ENCODE measurements at places on chromosomes 1 and 21.
A peak's percentile ranks its signal among the peaks of the same experiment; 100 is the strongest.

DNA sequence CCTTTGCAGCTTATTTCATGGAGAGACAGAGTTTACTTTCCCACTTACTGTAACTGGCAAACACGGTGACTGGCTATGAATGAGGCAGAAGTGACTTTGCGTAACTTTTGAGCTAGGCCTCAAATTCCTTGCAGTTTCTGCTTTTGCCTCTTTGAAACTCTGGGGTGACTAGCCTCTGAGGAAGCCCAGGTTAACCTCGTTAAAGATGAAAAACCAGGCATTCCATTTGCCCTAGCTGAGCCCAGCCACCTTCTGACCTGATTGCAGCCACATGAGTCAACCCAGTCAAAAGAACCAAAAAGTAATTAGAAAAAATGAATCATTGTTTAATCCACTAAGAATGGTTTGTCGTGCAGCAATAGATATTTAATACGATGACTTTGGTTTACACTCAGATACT, 20.4 kb downstream of the PRMT6 start:
- peak; percentile 98 for DNase-seq

DNA sequence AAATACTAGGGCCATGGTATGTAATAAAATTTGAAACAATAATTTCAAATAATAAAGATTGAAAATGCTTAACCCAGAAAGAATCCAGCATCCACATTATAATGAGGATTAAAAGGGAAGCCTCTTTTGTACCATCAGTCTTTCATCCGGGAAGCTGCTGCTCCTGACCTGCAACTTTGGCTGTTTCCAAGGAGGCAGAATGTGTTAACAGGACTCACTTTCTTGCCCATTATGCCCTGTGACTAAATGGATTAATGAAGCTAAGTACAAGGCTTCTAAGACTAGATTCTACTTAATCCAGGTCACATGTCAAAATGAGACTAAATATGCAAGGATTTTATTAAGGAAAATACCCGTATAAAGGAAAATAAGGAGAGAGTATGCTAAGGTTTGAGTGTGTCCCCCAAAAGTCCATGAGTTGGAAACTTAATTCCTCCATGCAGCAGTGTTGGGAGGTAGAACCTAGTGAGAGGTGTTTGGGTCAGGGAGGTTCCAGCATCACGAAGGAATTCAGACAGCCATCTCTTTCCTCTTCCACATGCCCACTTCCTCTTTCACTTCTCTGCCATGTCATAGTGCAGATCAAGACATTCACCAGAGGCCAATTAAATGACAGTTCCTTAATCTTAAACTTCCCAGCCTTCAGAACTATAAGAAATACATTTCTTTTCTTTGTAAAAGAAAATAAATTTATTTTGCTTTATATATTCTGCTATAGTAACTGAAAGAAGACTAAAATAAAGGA, 27.7 kb downstream of the FMO2 start:
- no peak for DNase-seq

DNA sequence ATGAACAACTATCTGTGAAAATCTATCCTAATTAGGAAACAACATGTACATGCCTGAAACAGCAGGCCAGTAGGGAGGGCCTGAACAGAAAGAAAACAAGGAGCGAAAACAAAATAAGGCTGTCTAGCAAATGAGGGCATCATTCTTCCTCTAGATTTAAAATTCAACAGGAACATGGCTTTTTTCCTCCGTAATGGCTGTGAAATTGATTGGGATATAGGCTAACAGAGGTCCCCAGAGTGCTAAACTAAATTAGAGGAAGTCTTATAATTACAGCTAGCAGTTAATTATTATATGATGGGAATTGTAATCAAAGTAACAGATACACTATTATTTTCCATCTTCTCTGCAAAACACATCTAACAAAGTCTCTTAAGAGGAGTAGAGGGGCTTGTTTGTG, 51.7 kb upstream of the TIAM1 start:
- no peak for DNase-seq

DNA sequence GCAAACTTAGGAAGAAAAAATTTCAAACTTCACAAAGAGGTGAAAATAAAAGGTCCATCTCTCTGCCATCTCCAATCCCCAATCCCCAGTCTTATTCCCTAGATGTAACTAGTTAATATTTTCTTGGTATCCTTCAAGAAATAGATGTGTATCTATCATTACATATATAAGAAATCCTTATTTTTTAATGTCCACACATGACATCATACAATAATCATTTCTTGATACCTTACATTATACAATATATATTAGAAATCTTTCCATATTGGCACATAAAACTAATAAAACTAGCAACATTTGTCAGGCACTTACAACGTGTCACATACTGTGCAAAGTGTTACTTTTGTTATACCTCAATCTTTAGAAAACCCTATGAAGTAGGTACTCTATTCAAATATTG, 16.2 kb downstream of the DOCK7 start:
- DNase-seq, result no peak

DNA sequence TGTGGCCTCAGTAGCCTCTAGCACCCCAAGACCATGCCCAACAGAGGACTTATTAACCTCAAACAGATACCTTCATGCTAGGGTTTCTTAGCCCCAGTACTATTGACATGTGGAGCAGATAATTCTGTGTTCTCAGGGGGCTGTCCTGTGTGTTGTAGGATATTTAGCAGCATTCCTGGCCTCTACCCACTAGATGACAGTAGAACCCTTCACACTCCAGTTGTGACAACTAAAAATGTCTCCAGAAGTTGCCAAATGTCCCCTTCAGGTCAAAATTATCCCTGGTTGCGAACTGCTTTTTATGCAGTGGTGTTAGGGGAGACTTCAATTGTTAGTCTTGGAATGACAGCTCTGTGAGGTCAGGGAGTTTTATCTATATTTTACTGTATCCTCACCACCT, 8.1 kb downstream of the KAZN start:
- no peak for DNase-seq

DNA sequence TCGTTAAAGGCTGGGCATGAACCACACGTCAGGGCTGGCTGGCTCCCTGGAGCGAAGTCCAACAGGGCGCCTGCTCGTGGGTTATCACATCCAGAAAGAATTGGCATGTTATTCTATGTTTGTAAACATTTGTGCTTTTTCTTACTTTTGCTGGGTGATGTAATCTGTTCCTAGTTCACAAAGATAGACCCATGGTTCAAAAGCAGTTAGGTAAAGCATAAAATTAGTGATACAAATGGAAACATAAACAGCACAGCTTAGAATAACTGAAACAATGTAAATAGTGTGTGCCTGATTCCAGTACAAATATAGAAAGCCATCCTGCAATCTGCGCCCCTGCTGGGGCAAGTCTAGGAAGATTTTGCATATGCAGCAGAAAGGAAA, 184.0 kb upstream of the C1orf174 start:
- DNase-seq, result no peak

DNA sequence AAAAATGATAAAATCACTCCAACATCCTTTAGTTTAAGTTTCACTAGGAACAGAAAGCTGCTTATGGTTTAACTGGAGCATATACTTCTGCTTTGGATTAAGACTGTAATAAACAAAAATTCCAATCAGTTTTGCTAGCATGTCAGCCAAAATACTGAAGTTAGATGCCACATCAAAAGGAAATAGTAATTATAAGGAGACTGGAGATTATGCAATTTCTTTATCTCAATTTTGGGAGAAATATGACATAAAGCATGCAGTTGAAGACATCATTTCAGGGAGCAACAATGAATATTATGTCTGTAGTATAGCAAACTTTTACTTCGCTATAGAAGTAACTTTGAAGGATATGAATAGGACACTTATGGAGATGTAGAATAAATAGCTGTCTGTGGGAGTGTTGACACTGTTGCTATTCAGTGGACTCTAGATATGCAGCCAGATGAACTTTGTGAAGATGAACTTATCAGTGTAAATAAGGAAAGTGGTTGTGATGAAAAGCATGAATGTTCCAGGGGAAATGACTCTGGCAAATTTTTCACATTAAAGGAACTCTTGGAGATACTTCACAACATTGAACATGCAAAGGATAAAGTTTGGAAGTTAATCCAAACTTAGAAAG, 107.8 kb downstream of the RABGAP1L start:
- no peak for DNase-seq

DNA sequence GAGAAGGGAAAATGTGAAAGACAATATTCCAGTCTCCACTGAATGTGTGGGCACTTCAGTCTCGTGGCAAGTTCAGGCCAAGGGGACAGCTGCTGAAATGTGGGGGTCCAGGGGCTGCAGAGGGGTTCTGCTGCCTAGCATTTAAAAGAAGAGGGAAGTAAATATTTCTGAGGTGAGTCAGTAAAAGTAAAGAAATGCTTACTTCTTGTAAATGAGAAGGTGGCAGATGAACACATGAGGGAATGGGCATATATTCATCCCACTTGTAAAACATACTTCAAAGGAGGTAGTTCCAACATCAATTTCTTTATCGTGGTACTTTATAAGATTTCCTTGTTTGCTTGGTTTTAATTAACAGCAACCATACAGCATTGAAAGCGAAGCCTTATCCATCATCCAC, 63.1 kb upstream of the HIVEP3 start:
- DNase-seq, result no peak

- DNase-seq, result no peak
These were observed 126.6 kb downstream of the PRDM2 start for GRCh38 chr1:13826591-13826990.

GRCh38 chr1:223210788-223211120, 67.7 kb upstream of the TLR5 start:
- no peak for DNase-seq

GRCh38 chr1:240732390-240732789, 120.4 kb upstream of the GREM2 start:
- DNase-seq, result peak; percentile 72

DNA sequence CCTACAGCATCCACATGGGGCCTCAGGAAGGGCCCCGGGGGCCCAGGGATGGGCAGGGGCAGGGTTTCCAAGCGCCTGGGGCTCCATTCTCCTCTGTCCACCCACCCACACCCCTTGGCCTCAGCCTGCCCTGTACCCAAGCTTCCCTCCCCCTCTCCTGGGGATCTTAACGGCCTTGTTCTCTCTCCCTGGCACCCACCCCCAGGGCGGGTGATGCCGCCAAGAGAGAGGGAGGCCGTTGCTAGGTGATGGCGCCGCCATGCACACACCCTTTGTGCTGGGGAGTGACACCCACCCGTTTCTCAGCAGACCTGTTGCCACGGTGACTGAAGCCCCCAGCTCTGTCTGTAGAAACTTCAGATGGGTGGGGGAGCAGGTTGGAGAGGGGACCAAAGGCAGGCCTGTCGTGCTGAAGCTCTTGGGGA, 7.6 kb downstream of the GPR37L1 start:
- no peak for DNase-seq

DNA sequence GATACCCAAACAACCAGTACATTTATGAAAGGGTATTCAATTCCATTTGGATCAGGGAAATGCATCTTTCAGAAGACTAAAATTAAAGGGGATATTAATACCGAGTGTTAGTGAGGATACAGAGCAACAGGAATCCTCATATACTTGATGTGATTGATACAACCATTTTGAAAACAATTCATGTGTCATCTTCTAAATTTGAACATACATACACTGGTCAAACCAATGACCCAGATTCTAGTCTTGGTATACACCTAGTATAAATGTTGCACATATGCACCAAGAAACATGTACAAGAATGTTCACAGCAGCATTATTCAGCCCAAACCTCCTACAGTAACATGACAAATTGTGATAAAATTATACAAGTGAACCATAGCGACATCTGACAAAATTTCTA, 58.6 kb downstream of the ZNF644 start:
- DNase-seq, result no peak

GRCh38 chr1:177256153-177257075, 85.7 kb downstream of the BRINP2 start:
- peak; percentile 99 for DNase-seq

DNA sequence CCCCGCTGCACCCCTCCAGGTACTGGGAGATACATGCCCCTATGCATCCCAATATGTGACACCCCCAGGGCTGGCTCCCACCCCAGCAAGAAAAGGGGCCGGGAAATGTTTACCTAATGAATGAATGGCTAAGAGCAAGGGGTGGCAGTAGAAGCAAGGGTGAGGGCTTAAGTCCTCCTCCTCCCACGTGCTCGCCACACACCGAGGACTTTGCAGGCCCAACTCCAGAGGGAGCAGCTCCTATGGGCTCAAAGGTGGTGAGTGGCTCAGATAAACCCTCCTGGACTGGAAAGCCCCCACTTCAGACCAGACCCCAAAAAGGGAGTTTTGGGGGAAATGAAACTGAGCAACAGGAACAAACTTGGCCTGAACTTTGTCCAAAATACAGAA, 11.4 kb downstream of the SLC45A3 start:
- no peak for DNase-seq

DNA sequence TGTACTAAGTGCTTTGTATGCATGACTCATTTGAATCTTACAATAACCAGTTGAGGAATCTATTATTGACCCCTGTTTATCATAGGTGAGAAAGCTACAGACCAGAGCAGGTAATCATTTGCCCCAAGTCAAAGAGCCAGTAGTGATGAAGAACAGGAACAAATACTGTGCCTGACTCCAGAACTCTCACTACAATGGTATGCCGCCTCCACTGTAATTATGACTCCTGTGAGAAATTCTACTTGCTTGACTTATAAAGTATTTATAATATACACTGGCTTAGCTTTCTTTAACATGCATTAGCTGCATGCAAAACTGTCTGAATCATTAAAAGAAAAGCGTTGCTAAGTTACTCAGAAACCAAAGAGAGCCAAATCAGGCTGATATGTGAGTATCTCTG, 92.6 kb downstream of the ZNF281 start:
- DNase-seq, result peak; percentile 80

GRCh38 chr1:32742956-32743355, 40.4 kb upstream of the SYNC start:
- no peak for DNase-seq

GRCh38 chr1:203227371-203228083, 1.9 kb downstream of the CHIT1 start:
- DNase-seq, result no peak

- DNase-seq, result no peak
These were observed 59.0 kb upstream of the CACYBP start for GRCh38 chr1:174940646-174941175.

DNA sequence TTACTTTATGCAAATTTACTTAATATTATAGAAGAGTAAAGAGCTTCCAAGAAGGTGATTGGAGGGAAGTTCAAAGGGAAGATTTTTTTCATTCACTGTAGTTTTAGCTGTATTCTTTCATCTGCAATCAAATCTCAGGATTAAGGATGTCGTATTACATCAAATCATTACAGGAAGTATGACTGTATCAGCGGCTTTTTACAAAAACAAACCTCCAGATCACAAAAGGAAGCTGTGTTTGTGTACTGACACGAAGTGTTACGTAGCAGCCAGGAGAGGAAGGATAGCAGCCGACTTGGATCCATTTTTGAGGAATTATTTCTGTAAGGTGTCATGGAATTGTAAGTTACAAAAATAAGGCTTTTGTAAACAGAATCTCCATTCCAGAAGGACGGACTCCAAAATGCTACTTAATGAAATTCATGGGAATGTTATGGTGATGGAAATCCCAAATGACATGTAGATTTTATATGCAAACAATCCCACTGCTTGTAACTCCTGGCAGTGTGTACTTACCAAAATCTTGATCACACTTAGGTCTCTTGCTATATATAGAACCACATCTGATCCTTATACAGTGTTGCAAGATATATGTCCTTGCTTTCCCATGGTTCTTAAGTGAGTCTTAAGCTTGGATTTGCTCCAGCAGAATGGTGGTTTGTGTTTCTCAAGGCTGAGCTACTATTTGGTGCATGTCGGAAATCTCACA, 49.8 kb downstream of the KCNJ15 start:
- DNase-seq, result peak; percentile 92

- no peak for DNase-seq
These were observed 92.0 kb downstream of the STUM start for GRCh38 chr1:226640321-226641136.

- DNase-seq, result peak; percentile 45
These were observed 11.1 kb upstream of the C1orf174 start for GRCh38 chr1:3910857-3911845.

- DNase-seq, result no peak
These were observed at the start of gene GPR137B for GRCh38 chr1:236142253-236143103. Gene GPR137B, plus strand, starts transcription at chr1:236142539. Its CDS starts 84 bp downstream, at chr1:236142623.

Measured in renal cortical epithelial cell (primary cell).